Smooth muscle cell of the umbilical artery (primary cell): ENCODE measurements at places on chromosomes 5 and 9. TPM values are rescaled to one million over a fixed set of nuclear protein-coding genes. Genes with fewer than 3 reads are reported as not detected.

Gene PCDHB15
- 0.28 and 0.59 TPM in 2 replicates for total RNA-seq

Gene UGT3A1
- total RNA-seq = not detected in 2 replicates

Gene GRXCR2
- total RNA-seq = not detected in 2 replicates

Gene SLC46A2
- total RNA-seq = not detected in 2 replicates

Gene MRPL36
- 19.3 and 30.1 TPM in 2 replicates for total RNA-seq

Gene NR2F1-AS1
- 15.4 and 17.1 TPM in 2 replicates for total RNA-seq

Gene LCN15
- total RNA-seq = not detected in 2 replicates

Gene PSMD5
- total RNA-seq = 22.9 and 40.9 TPM in 2 replicates

Gene ASPN
- total RNA-seq = 0.05 TPM in 1 of 2 replicates, not detected in the other

Gene NOXA1
- 0.18 and 0.30 TPM in 2 replicates for total RNA-seq

Gene GABRP
- total RNA-seq = not detected in 2 replicates

Gene ENTPD2
- total RNA-seq = not detected in 2 replicates

Gene DMGDH
- 0.30 and 0.37 TPM in 2 replicates for total RNA-seq

Gene KIF4B
- total RNA-seq = 0.09 TPM in 1 of 2 replicates, not detected in the other

Gene NNT
- 101 and 103 TPM in 2 replicates for total RNA-seq

Gene OGN
- total RNA-seq = 0.59 TPM in 1 of 2 replicates, not detected in the other

Gene LURAP1L
- total RNA-seq = 9.0 and 33.0 TPM in 2 replicates

Gene TNFSF8
- not detected in 2 replicates for total RNA-seq

Gene SLC36A2
- not detected in 2 replicates for total RNA-seq

Gene SET
- total RNA-seq = 381 and 459 TPM in 2 replicates

Gene TAF11L14
- not detected in 2 replicates for total RNA-seq

Gene OR1J2
- not detected in 2 replicates for total RNA-seq

Gene AFAP1L1
- total RNA-seq = 1.5 and 3.4 TPM in 2 replicates

Gene IFNA21
- total RNA-seq = not detected in 2 replicates

Gene ADRA1B
- under 0.01 and 0.23 TPM in 2 replicates for total RNA-seq

Gene MPDZ
- 97.9 and 100 TPM in 2 replicates for total RNA-seq

Gene FOXD4
- total RNA-seq = under 0.01 and 0.09 TPM in 2 replicates

Gene CAVIN4
- 2.4 and 3.6 TPM in 2 replicates for total RNA-seq

Gene HTR4
- total RNA-seq = not detected in 2 replicates

Gene ZER1
- total RNA-seq = 20.5 and 37.4 TPM in 2 replicates

Gene PFN3
- not detected in 2 replicates for total RNA-seq

Gene ARHGEF39
- total RNA-seq = 0.30 and 0.92 TPM in 2 replicates

Gene SHOC1
- total RNA-seq = under 0.01 and 0.09 TPM in 2 replicates

Gene ADAMTSL1
- total RNA-seq = 151 and 531 TPM in 2 replicates

Gene FAM78A
- 0.74 and 0.89 TPM in 2 replicates for total RNA-seq

Gene ROPN1L
- total RNA-seq = 0.14 and 0.30 TPM in 2 replicates
